Activated CD4-positive, CD25-positive, alpha-beta regulatory T cell (primary cell): ENCODE measurements at places on chromosomes 11 and 22.

GRCh38 chr11:77590194-77590782 lies 535 bp downstream of the AQP11 start:
- no peak for DNase-seq

- no peak for DNase-seq
These were observed 388.8 kb downstream of the LUZP2 start for GRCh38 chr11:24885580-24886173.

GRCh38 chr11:93213622-93214021 lies 15.8 kb upstream of the SLC36A4 start:
- DNase-seq, result no peak

- DNase-seq, result no peak
These were observed 135.2 kb downstream of the MAML2 start for GRCh38 chr11:96207459-96208449.

DNA sequence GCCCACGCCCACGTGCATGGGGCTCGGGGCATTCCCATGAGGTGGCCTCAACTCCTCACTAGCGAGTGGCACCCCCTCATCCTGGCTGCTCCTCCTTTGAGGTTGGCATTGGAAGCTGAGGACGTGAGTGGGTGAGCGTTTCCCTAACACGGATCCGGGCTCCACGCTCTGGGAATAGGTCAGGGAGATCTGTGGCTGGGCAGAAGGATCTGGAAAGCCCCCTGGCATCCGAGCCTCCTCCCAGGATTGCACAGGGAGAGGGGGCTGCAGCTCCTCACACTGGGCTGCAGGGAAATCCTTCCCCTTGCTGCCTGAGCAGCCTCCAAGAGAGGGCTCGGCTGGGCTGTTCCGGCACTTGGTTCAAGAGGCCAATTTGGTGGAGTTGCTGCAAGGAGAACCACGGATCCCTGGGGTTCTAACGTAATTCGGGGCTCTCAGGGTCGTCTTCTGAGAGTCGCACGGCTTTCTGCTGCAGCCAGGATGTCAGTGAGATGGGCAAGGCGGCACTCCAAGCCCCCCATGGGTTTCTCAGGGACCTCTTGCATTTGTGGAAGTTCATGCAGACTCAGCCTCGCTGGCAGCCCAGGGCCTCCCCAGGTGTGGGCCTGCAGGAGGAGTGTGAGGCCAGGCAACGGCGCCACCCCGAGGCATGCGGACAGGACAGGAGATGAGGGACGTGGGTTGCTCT lies 1119.0 kb downstream of the BRD1 start:
- no peak for DNase-seq

GRCh38 chr11:91717169-91717568 lies 507.4 kb upstream of the FAT3 start:
- DNase-seq, result no peak

DNA sequence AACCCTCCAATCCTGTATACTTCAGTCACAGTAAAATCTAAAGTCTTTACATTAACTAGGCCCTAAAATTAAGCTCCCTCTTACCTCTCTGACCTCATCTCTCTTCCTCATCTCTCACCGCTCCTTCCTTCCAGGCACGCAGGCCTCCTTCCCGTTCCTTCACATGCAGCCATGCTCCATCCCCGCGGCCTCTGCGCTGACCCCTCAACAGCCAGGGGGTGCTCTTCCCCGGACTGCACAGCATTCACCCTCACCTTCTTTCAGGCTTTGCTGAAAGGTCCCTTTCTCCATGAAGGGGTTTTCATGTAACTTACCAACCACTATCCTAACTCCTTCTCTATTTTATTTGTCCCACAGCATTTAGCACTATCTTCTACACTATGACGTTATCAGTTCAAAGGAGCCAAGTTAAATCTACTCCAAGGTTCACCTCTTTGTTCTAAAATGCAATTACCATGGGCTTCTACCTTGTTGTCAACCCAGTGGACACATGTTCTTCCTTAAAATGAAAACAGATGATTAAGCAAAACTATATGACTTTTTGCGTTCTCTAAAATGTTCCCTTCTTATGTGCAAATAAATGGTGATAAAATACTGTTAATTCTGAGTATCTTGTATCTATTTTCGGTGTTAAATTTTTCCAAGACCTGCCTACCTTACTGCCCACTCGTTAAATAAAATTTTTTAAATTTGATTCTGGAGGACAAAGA lies 57.8 kb upstream of the APOA1 start:
- DNase-seq, result no peak

DNA sequence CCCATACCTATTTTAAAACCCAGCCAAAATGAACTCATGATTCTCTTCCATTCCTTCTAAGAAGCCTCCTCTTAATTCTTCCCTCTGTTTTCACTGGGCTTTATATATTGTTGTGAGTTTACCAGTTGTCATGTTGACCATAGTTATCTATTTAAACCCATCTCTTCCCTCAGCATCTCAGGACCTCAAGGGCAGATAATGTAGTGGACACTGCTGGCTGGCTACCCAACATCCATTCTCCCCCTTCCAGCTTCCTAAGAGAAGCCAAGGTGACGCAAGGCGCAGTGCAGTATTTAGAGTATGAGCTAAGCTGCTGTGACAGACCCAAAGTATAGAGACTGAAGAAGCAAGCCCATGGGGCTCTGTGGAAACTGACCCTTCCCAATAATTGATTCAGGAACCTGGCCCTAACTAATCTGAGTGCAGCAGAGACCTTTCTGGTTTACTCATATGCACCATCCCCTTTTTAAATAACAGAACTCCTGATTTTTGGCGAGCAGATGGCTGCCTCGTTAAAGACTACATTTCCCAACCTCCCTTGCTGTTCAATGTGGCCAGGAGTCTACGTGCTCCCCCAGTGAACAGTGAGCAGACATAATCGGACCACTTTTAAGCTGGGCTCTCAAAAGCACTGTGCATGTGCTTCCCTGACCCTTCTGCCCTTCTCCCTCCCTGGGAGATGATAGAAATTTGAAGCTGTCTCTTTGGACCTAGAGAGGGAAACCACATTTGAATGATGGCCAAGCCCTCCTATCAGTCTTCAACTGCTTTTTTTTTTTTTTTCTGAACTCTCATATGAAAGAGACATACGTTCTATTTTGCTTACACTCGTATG lies 28.1 kb upstream of the CREB3L1 start:
- DNase-seq, result no peak

- DNase-seq, result no peak
These were observed 663.7 kb upstream of the ANO5 start for GRCh38 chr11:21529187-21529586.

DNA sequence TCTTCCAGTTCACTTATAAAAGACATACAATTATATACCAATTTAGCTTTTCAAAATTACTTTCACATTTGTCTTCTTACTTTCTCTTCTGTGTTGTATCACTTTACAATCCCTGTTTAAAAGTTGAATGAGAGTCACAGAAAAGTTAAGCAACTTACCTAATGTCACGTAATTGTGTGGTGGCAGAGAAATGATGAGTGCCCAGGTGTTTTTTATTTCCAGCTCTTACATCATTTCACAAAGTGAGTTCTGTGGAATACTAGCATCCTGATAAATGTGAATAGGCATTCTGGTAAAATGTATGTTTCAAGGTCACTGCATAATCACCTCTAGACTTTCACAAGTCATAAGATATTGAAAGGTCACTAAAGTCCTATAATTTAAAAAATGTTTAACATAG lies 133.0 kb upstream of the FIBIN start:
- DNase-seq, result no peak

- DNase-seq, result no peak
These were observed 21.5 kb downstream of the CYTH4 start for GRCh38 chr22:37303821-37304274.

DNA sequence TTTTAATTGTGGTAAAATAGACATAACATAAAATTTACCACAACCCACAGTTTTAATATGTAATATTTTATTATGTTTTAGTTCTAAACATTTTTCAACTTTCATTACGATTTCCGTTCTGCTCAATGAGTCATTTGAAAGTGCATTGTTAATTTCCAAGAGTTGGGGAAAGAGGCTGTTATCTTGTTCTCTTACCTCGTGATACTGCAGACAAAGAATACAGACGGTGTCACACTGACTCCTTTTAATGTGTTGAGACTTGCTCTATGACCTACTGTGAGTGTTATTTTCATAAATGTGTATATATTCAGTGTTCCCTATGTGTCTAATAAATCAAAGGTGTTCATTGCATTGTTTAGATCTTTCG lies 10.8 kb upstream of the RAC2 start:
- no peak for DNase-seq

DNA sequence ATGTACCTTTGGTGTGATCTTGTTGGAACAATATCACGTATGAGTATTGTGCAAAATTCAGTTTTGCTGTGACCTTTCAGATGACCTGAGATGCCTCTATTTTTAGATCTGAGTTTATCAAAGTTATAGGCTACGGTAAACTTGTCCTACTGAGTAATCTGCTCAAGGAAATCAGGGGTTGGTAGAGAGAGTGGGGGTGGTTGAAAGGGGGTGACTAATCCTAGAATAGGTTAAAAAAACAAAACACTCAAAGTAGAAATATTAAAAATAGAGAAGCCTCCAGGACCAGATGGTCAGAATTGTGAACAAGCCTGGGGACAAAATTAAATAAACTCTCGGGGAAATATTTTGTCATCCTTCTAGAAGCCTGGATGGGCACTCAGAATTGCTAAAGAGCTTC lies 59.9 kb upstream of the C11orf87 start:
- no peak for DNase-seq

GRCh38 chr11:47506795-47507562 lies 46.0 kb downstream of the CELF1 start:
- no peak for DNase-seq

- no peak for DNase-seq
These were observed 2.4 kb upstream of the MUC6 start for GRCh38 chr11:1038921-1039320.

- no peak for DNase-seq
These were observed 7.8 kb downstream of the CD3D start for GRCh38 chr11:118334745-118335144.

GRCh38 chr11:130218501-130219070 lies 59.0 kb downstream of the ST14 start:
- DNase-seq, result no peak

DNA sequence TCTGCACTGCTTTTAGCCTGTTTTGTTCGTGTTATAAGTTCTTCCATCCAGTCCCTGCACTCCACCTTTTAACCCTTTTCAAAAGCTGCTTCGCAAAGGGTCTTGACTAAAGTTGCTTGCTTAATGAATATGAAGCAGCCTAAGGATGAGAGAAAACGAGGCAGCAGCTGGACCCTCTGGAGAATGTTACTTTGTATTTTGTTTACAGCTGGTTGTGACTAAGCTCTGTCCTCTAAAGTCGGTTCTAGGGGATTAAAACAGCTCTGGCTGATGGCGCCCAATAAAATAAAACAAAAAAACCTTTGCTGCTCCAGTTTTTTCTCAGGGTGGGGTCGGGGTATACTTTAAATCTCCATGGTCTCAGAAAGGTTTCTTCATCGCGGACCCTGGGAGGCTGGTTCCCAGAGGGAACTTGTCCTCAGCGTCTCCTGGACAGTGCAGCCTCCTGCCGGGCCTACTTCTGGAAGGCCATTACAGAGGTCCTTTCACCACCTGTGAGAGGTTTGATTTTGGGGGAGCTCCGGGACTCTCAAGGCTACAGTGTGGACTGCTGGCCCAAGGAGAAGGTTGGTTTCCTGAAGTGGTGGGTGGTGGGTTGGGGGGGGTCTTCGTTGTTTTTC lies 836 bp upstream of the RBM4 start:
- DNase-seq, result no peak
